AG08395 (cell line): ENCODE measurements at places on chromosomes 7 and 10.
A peak's percentile ranks its signal among the peaks of the same experiment; 100 is the strongest.

DNA sequence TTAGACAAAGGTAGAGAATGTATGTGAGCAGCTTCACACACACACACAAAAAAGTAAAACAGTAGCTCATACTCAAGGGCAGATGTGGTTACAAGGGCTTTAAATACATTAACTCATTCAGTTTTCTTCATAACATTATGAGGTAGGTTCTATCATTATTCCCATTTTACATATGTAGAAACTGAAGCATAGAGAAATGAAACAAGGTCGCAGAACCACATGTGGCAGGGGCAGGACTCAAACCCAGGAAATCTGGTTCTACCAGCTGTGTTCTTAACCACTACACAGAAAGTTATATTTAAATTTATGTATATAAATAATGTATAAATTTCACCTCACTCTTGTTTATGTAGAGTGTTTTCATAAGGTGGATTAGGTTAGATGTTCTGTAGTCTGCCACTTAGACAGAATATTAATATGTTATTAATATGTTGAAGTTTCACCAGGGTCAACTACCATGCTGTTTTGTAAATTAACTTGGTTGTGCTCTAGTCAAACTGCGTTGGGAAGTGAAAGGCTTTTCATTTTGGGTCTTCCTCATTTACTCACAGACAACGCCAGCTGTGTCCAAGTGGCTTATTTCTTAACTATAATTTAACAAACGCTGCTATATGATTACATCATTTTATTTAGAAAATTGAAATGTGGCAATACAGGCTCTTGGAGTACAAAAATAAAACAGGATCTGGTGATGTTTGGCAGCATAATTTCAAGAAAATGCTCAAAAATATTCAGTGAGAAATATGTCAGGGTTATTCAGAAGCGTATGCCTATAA is 138.4 kb downstream of the MDFIC start:
- no peak for DNase-seq

GRCh38 chr7:30246392-30246791 is 38.0 kb upstream of the ZNRF2 start:
- DNase-seq, result no peak

GRCh38 chr7:38147005-38147404 is 31.0 kb upstream of the STARD3NL start:
- no peak for DNase-seq

GRCh38 chr7:3575753-3576531 is 274.9 kb downstream of the SDK1 start:
- DNase-seq, result no peak

- no peak for DNase-seq
These were observed 260.7 kb downstream of the BICC1 start for GRCh38 chr10:58773341-58773740.

DNA sequence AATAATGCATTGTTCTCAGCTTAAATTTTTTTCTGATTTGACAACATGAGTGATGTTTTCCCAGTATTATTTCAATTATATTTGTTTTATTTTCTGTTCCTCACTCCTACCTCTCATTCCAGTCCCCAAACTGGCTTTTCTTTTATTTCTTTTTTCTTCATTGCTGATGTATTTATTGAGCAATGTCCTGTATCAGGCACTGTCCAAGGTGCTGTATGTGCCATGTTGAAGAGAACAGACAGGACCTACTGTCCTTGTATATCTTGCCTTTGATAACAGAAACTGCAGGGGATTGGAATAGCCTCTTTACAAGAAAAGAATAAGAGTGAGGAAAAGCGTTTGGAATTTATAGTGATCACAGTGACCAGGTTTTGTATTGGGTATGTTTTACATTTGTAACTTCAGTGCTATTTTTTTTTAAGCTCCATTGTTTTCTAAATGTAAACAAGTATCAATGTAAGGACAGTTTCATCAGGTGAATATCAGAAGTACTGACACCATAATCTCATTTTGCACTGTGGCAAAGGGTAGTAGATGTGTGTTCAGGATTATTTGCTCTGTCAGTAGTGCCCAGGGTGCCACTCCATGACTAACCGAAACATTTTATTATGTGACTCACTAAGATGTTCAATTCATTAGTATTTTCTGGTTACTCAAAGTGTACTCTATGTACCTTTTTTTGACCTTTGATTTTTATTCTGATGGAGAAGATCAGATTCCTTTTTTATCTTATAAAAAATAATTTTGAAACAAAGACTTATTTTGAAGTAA is 15.6 kb upstream of the CLDN12 start:
- DNase-seq, result peak; percentile 15

DNA sequence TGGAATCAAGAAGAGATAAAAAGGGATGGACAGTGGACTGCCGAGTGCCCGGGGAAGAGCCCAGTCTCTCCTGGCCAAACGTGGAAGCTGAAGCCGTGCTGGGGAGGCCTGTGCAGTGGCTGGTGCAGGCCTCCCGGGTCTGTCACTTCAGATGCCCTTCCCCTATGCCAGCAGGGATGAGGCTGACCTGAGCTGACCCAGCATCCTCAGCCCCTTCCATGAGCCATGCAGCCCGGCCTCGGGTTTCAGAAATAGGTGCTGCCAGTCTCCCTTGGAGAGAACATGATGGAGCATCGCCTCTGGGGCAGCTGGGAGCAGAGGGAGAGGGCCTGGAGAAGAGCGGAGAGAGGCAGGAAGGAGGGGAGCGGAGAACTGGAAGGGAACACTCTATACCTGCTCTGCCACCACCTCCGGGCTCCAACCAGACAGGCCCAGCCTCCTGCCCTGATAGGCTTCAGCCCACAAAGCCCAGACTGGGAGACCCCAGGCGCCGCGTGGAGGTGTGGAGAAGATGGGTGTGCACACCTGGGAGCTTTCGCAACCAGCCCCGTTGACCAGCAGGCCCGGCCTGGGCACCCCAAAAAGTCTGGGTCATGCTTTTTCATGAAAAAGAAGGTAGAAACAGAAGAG is 68.6 kb upstream of the PPP2R2D start:
- DNase-seq, result no peak

- no peak for DNase-seq
These were observed 51.1 kb downstream of the CYP26A1 start for GRCh38 chr10:93124580-93125318.

DNA sequence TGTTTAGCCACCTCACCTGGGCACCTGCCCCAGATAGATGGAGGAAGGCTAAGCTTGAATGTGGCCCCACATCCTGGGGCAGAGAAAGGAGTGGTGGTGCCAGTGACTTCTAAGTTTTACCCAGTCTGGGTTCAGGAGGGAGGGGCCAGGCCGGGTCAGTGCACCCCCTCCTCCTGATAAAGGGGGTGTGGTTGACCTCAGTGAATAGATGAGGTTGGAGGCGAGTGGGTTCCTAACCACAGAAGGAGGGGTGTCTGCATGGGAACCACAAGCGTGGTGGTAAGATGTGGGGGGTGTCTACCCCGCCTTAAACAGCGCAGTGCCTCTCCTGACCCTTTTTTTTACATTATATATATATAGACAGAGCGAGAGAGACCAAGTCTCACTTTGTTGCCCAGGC is 105.3 kb upstream of the KCTD7 start:
- DNase-seq, result no peak

- peak; percentile 49 for DNase-seq
These were observed 147.7 kb upstream of the BMPER start for GRCh38 chr7:33757563-33758165.

- peak; percentile 20 for DNase-seq
These were observed 91.2 kb upstream of the PAX2 start for GRCh38 chr10:100653957-100654781.

DNA sequence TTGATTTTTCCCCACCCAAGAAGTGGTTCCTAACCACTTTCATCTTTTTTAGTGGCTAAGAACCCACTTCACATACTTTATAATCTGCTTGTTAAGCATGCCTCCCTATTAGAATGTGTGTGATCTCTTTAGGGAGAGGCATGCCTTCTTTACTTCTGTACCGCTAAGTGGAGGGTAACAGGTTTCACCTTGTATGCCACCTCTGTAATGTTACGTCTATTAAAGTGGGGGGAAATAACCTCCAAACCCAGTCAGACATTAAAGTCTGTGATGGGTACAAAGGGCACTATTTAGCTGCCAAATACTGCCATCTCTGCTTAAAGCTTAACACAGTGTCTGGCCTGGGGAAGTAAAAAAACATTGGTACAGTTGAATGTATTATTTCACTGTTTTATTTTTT is 51.9 kb downstream of the EPC1 start:
- no peak for DNase-seq

DNA sequence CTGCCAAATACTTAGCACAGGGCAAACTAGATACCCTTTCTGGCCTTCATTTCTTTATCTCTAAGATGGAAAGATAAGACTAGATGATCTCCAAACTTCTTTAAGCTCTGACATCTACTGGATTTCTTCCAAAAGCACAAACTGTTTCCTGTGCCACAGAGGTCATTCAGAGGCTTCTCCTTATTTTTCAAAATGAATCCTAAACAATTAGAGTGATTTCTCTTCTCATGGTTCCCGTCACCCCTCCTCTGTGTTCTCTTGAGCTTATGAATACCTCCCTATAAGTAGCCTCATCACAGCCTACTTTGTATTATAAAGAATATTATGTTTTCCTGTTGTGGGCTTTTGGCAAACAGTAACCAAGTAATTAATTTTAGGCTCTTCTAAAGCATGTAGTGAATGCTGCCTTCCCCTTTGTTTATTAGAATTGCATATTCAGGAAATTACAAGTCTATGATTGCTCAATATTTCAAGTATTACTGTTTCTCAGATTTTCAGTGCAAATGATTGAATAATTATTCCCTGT is 179.5 kb downstream of the REEP3 start:
- no peak for DNase-seq

DNA sequence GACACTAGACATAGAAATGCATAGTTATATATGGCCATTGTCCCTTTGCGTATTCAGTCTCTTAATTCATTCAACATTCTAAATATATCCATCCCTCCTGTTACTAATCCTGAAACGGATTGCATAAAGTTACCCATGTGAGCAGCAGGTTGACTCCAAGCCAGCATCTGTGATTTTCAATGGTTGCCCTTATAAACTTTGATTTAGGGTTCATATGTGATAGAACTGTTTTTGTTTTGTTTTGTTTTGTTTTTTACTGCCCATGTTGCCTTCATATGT is 13.4 kb upstream of the DENND2A start:
- no peak for DNase-seq

- DNase-seq, result no peak
These were observed 382.2 kb upstream of the ZMIZ1 start for GRCh38 chr10:78686444-78687060.

- DNase-seq, result no peak
These were observed 9.8 kb downstream of the SRGN start for GRCh38 chr10:69097729-69098128.

- peak; percentile 76 for DNase-seq
These were observed 10.1 kb downstream of the AVPI1 start for GRCh38 chr10:97676770-97677581.

DNA sequence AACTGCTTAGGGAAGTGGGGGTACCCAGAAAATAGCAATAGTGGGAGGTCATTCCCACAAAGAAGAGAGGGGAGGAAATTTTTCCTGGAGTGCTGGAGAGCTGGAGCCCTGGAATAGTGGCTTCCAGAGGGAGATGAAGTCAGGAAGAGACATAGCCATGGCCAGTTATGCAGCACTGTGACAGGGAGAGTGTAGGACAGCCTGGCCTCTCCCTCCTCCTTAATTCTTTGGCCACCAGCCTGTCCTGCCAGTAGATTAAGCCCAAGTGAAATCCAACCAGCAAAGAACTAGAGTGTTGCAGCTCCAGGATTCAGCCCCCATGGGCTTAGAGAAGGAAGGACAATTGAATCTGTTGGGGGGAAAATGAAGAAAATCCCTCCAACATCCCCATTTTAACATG is 130.5 kb downstream of the HDAC9 start:
- DNase-seq, result no peak

GRCh38 chr10:132937861-132938260 is 4.5 kb downstream of the CFAP46 start:
- no peak for DNase-seq

GRCh38 chr10:4372601-4373000 is 453.4 kb upstream of the AKR1E2 start:
- DNase-seq, result peak; percentile 89

DNA sequence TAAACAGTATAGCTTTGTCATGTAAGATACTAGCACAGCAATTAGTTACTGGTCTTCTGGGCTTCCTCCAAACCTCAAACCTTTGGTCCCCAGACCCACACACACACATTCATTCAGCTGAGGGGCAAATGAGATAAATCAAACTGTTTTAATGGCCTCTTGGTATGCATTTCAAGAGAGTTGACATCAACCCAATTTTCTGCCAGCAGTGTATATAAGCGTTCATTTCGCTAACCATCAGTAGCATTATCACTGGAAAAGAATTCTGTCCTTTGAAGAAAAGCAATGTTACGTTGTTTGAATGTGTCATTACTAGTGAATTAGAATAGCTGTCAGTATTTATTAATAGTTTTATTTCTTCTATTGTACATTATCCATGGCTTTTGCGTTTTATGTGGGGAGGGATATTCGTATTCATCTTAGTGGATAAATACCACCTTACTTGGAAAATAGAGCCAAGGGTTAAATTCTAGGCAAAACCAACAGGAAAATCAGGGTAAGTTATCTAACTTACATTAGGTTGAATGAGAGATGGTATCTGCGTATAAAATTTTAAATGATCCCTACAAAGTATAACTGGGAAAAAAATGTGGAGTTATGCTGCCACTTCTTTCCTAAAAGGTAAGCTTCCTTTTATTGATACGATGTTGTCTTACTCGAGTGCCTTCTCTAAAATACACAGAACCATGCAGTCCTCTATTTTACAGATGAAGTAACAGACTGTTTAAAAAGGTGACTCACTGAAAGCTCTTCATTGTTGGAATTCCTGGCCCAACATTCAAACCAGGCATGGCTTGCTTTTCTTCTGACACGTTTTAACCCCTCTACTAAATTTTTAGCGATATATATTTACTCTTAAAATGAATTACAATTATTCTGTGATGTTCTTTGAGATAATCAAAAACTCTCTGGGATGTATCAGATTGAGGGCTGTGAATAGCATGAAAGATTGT is 2.0 kb upstream of the ZMYND11 start:
- peak; percentile 70 for DNase-seq

GRCh38 chr10:125038637-125039036 is 96.7 kb downstream of the ZRANB1 start:
- no peak for DNase-seq

GRCh38 chr7:50728184-50728583 is 54.5 kb downstream of the GRB10 start:
- peak; percentile 67 for DNase-seq
